NCI-H1694 (cell line): ENCODE measurements at places on chromosomes 5 and 9.

DNA sequence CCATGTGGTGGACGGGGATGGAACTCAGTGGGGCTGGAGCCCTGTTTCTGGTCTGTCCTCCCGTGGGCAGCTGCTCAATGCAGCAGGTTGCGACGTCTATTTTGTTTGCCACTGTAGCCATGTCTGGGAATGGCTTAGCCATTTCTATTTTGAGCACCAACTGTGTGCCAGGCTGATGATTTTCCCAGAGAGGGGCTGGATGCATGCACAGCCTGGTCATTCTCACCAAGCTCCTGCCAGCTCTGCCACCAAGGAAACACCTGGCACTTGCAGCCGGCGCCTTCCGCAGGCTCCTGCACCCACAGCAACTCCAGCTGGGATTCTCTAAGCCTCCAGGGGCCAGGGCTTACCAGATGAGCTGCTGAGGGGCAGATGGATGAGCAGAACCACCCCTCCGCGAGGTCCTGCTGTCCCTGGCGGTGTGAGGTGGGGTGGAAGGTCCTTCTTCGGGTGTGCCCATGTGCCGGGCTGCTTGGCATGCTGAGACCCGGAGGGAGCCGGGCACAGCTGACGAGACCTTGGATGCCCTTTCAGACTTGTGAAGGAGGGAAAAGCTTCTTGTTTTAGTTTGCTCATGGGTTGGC is 151.2 kb downstream of the RXRA start:
- DNase-seq, result no peak

DNA sequence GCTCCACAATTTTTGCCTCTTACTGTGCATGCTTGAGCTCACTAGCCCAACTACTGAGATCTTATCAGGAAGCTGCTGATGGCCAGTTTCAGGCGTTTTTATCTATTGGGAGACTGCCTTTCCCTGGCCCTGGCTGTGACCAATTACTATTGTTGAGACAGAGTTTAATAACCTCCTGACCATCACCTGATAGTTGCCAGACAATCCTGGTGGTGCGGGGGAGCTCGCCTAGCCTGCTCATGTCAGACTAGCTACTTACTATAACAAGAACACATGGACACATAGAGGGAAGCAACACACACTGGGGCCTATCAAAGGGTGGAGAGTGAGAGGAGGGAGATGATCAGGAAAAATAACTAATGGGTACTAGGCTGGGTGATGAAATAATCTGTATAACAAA is 13.0 kb upstream of the OXCT1 start:
- DNase-seq, result no peak

DNA sequence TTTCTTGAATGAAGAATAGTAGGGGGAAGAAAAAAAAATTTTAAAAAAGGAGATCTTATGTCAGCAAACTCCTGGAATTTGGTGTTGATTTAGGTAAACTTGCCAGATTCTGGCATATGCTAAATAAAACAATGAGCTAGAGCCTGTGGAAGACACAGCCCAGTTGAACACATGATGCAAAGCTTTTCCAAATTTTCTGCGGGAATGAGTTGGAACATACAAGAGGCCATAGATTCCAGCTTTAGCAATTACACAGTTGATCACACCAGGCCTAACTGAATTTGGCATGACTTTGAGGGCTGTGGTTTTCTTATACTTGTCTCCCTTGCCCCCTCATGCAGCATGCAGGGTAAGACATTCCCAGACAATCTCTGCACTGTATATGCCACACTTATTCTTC is 297.0 kb downstream of the SH3GL2 start:
- no peak for DNase-seq

GRCh38 chr5:169178754-169179153 is 122.2 kb downstream of the SLIT3 start:
- DNase-seq, result no peak

DNA sequence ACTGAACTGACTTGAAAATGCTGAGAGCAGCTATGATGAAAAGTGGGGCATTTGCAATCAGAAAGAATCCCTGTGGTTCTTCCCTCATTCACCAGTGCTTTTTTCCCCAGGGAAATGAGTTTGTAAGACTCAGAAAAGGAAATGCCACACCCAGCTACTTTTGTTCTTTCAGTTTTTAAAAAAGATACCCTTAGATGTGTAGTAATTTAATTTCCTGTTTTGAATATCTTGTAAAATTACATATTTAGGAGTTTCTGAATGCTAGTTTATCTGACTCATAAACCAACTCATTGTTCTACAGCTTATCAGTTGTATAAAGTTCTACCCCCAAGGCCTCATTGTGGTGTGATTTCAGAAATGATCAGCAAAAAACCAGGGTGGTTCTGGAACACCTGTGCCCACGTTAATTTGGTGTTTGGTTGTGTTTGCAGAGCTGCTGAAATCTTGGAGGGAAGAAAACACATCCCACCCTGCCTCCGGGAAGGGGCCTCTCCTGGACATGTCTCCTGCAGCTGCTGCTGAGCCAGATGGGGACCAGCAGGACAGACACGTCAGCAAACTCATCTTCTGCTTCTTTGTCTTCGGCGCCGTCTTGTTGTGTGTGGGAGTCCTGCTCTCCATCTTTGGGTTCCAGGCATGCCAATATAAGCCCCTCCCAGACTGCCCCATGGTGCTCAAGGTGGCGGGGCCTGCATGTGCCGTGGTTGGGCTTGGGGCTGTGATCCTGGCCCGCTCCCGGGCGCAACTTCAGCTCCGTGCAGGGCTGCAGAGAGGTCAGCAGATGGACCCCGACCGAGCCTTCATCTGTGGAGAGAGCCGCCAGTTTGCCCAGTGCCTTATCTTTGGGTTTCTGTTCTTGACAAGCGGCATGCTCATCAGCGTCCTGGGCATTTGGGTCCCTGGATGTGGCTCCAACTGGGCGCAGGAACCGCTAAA is 2.8 kb downstream of the TMEM171 start:
- DNase-seq, result no peak
